Tibial nerve (tissue), 4 donors: ENCODE measurements at places on chromosomes 5 and 9.

- DNase-seq, result no peak
- H3K4me3 ChIP-seq, result no peak overlapping the region
- H3K36me3 ChIP-seq, result no peaks in the 10 kb centered on the region
These were observed 11.0 kb upstream of the FAM120AOS start for GRCh38 chr9:93464395-93464794.

GRCh38 chr9:32423371-32423770, 38.9 kb downstream of the ACO1 start:
- no peak for DNase-seq
- H3K27me3 ChIP-seq, result no peaks in the 10 kb centered on the region
- peaks cover 3% of the 10 kb centered on the region for H3K36me3 ChIP-seq
- no peak overlapping the region for H3K27ac ChIP-seq

GRCh38 chr9:83405759-83406158, 132.4 kb downstream of the FRMD3 start:
- no peak overlapping the region for H3K27ac ChIP-seq
- DNase-seq, result no peak
- H3K4me1 ChIP-seq, result peaks cover 18% of the 10 kb centered on the region
- no peaks in the 10 kb centered on the region for H3K27me3 ChIP-seq
- H3K4me3 ChIP-seq, result no peak overlapping the region

- H3K36me3 ChIP-seq, result no peaks in the 10 kb centered on the region
- no peak overlapping the region for H3K4me3 ChIP-seq
- no peaks in the 10 kb centered on the region for H3K27me3 ChIP-seq
- DNase-seq, result no peak
- H3K27ac ChIP-seq, result no peak overlapping the region
These were observed 385.7 kb downstream of the BNC2 start for GRCh38 chr9:16484744-16485143.
